GM12891 (cell line): ENCODE measurements at places on chromosomes 11 and 22.

- no peak for DNase-seq
Measured at GRCh38 chr22:19525666-19526065, 1.5 kb upstream of the CLDN5 start.

DNA sequence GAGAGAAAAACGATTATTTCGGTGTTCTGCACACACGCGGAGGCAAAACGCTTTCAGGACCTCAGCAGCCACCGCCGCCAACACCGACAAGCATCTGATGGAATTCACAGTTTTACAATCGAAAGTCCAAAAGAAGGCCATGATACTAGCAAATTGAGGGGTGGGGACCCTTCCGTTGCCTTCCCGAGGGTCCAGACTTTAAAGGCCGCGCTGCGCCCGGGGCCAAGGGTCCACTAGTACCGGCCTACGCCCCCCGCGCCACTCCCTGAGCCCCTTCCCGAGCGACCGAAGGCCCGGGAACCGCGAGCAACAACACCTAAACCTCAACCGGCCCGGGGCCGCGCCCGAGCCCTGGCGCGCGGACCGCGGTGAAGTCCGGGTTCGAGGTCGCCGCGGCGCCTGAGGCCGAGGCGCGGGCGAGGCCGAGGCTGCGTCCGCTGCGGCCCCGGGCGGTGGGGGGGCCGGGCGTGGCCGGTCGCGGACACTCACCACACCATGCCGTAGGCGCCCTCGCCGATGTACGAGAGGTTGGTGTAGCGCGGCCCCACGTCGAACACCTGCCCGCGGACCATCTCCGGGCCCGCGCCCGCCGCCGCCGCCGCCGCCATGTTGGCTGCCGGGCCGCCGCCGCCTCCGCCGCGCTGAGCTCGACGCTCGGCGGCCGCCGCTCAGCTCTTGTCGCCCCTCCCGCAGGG is 465 bp downstream of the MAPK1 start:
- no peak for DNase-seq

- no peak for DNase-seq
Measured at GRCh38 chr11:102465696-102466095, 13.1 kb upstream of the TMEM123 start.

DNA sequence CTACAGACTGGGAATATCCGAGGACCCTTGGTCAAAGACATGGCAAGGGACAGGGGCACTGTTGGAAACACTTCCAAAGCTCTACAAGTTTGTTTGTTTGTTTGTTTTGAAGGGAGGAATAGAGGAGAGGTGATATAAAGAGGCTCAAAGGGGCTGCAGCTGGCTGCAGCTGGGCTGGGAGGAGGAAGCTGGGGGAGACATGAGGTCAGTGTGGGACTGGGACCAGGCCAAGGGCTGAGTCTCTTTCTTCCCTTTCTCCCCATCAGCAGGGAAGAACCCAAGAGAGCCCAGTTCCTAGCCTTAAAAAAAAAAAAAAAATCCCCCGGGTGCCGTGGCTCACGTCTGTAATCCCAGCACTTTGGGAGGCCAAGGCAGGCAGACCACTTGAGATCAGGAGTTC is 5.0 kb downstream of the RHOG start:
- no peak for DNase-seq

DNA sequence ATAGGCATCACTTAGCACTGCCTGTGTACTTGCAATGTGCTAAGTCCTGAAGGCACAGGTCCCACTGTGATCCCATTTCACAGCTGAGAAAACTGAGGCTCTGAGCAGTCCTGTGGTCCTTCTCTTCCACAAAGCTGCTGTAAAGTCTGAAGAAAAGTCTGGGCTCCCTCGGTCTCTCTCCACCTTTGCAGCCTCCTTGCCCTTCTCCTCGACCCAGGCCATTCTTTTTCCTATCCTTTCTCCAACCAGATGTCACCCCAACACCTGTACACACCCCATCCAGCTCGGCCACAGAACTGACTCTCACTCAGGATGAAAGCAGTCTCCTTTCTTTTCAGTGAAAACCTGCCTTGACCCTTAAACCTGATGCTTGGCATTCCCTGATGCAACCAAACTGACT is 42.6 kb upstream of the SYT13 start:
- no peak for DNase-seq

GRCh38 chr11:71425860-71426259 is 22.3 kb downstream of the DHCR7 start:
- no peak for DNase-seq

DNA sequence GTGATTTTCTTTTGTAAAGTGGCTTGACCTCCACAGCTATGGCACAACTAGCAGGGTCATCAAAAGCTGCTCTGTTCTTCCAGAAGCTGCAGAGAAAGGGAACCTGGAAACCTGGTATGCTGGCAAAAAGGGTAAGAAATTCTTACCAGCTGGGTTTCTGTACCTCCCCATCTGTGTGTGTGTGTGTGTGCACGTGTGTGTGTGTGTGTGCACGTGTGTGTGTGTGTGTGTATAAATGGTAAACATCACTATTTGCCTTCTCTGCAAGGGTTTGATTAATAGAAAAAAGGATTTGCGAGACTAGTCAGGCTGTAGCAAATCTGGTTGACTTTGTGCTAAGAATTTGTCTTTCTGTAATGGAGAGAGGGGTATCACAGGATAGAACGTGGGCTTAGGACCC is 4.7 kb upstream of the MRPL17 start:
- no peak for DNase-seq

- no peak for DNase-seq
Measured at GRCh38 chr11:44930588-44931302, 19.9 kb downstream of the TP53I11 start.

GRCh38 chr22:36435516-36436415 is 45.7 kb downstream of the TXN2 start:
- DNase-seq: no peak

DNA sequence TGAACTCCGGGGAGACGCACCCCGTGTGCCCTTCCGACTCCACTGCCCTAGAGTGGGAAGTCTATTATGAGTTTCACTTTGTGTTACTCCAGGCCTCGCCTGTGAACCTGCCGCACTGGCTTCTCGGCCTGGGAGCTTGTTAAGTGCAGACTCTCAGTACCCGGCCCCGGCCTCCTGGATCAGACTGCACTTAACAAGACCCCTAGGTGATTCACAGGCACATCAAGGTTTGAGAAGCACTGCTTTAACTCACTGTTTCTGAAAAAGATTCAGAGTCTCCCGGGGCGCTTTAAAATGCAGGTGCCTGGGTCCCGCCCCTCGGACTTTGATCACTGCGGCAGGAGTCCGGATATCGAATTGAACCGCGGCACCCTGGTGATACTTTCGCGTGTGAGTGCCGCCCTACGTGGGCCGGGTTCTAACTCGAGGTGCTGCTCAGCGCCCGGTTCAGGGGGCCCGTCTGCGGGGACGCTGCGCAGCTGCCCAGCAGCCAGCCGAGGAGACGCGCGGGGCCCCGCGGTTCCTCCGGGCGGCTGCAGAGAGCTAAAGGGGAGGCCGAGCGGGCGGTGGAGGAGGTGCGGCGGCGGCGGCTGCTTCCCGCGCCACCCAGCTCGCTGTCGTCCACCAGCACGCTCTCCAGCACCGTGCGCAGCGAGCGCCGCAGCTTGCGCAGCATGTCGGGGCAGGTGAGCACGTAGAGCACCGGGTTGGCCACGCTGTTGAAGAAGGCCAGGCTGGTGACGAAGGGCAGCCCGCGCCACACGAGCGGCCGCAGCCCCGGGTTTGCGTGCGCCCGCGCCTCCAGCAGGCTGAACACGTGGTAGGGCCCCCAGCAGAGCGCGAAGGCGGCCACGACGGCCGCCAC is 3.4 kb downstream of the PTGDR2 start:
- DNase-seq: no peak

GRCh38 chr22:26435327-26436093 is 6.5 kb downstream of the ASPHD2 start:
- DNase-seq: no peak

GRCh38 chr11:69087811-69088210 is 39.1 kb downstream of the TPCN2 start:
- DNase-seq: no peak

DNA sequence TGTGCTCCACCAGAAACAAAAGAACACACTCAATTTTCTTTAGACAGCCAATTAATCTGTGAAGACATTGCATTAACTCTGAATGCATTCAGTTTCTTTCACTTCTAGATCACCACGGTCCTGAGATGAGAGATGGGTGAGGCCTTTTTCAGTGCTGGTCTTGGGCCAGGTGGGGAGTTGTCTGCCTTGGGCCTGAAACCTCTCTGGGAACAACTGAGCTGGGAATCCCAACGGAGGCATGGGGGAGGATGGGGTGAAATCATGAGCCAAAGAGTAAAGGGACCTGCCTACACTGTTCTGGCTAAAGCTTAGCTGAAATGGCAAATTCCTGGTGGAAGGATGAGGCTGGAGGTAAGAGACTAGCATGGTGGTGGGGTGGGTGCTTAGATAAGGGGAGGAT is 353.5 kb upstream of the B3GAT1 start:
- no peak for DNase-seq

GRCh38 chr11:72758304-72758689 is 6.1 kb upstream of the ARAP1 start:
- DNase-seq: no peak

- DNase-seq: no peak
Measured at GRCh38 chr22:48666620-48667019, 1161.1 kb downstream of the BRD1 start.

DNA sequence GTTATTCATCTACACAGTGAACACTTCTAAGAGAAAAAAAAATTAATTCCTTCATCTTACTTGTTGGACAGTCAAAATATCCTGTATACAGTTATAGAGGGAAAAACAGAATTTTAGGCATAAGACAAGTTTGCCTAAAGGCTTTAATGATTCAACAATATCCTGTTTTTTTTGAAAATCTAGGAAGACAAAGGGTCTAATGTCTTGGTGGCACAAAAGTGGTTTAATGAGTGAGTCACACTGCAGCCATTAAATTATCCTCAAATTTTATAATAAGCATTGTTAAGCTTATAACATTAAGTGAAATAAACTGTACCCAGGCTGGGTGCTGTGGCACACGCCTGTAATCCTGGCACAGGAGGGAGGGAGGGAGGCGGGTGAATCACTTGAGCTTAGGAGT is 72.9 kb downstream of the GAB2 start:
- DNase-seq: no peak

- no peak for DNase-seq
Measured at GRCh38 chr11:17383461-17383860, 5.0 kb downstream of the KCNJ11 start.

- DNase-seq: no peak
Measured at GRCh38 chr11:19970944-19971343, 189.3 kb downstream of the DBX1 start.
